H1 (cell line): ENCODE measurements at places on chromosomes 7 and 10. TPM values are rescaled to one million over a fixed set of nuclear protein-coding genes. Genes with fewer than 3 reads are reported as not detected.

DNA sequence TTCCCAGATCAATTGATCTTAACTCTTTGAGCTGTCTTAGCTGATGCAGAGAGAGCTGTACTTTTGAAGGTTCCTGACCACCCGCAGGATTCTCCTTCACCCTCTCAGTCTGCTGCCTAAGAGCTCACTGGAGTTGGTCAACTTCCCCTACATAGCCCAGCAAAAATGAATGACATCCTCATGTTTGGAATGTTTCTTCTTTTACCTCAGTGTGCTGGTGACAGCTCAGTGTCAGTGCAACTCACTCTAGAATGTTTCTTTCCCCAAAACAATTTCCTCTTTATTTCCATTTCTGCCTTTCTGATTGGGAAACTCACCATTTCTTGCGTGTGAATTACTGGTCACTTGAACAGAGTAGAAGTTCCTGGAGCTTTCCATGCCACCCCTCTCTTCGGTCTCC is 48.7 kb downstream of the LSMEM1 start:
- DNase-seq, result no peak

Gene DPP6
- polyA plus RNA-seq, result 4.3 and 4.7 TPM in 2 replicates

- no peak for DNase-seq
Observed at GRCh38 chr7:114760477-114760876, 161.4 kb upstream of the MDFIC start.

DNA sequence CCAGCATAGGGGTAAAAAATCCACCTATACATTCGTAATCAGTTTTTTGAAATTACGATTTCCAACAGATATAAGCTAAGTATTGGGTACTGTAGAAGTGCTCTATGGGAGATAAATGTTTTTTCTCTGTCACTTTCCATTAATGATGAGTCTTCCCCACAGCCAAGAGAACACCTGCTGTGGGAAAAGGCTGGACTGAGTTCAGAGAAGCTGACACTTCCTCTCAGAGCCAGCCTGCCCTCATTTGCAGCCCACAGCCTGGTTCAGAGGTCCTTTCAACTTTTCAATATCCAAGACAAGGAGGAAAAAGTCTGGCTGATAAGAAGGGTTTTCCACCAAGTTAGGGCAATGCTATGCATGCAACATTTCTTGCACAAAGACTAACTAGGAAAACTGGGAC is 64.5 kb upstream of the DNAJB12 start:
- DNase-seq, result no peak

Gene CPXM2
- 2.3 and 2.4 TPM in 2 replicates for polyA plus RNA-seq

DNA sequence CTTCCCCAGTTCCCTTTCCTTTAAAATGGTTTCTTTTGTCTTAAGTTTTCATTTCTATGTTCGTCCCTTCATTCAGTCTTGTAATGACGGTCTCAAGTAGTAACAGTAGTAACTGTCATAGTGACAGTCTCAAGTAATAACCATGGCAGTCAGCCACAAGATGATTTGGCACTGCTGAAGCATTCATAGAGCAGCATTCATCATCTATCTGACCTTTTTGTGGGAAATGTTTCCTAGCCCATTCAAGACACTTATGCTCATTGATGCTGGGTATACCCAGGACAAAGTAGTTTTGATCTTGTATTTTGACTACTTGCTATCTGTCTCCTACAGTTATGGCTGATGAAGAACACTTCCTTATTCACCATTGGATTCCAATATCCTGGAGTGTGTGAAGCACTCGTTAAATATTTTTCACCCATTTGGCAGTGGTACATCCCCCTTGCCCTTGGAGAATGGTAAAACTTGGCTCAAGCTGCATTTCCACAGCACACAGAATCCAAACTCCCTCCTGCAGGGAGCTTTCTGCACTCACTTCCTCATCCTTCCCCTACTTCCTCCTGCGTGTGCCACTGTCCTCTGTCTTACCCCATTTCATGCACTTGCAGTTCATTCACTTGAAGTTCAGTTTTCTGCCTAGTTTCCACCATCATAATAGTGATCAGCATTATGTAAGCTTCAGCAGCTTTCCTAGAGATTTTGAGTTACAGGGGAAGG is 19.0 kb downstream of the GIMAP4 start:
- DNase-seq, result no peak
